ENCODE measurements at places on chromosomes 2 and 18.

DNA sequence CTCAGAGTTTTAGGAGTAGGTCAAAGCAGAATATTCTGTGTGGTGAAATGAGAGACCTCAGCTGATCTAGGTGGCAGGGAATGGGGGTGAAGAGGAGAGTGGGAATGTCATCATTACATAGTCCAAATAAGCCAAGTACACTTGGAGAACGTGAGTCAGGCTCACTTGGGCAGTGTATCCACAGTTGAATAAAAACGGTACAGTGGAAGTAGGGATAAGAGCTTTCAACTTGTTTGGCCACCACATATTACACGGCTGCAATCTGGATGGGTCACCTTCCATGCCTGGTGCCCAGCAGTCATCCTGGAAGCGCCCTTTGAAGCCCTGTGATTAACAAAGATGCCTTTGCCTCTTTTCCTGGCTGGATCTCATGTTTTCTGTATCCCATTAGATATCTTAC, 28.6 kb downstream of the MIB1 start:
- no peak for DNase-seq

DNA sequence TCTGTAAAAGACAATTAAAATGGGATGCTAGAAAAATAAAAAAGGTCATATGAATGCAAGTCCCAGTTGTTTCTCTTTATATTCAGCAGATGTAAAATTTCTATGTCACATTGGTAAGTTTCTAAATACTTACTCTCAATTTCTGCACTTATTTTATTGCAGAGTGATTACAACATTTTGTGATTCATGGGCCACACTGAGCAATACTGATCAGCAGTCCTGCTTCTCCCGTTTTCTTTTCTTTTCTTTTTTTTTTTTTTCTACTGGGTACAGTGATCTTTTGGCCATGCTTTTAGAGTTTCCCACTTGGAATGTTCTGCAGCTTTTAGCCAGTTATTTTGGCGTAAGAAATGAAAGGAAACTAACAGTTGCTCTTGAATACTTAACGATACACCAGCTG, 38.8 kb downstream of the LIMS1 start:
- DNase-seq = peak; percentile 90

GRCh38 chr18:37511721-37512298, 53.8 kb downstream of the CELF4 start:
- no peak for DNase-seq

DNA sequence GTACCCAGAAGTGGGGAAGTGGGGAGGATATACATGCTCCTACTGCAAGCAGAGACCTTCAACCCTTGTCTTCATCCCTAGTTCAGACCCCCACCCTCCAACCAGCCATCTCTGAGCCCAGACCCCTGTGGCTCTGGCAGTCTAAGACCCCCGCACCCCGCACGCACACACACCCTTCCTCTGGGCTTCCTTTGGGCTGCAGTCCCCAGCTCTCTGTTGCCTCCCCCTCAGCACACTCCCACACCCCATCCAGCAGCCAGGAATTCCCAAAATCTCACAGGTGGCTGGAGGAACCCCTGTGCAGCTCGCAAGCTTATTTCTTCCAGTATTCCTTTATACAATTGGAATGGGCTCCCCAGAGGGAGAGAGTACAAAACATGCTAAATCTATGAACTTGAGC, 13.9 kb upstream of the GYPC start:
- no peak for DNase-seq

- DNase-seq = peak; percentile 77
These were observed 69.2 kb upstream of the HNRNPA3 start for GRCh38 chr2:177143444-177143843.

DNA sequence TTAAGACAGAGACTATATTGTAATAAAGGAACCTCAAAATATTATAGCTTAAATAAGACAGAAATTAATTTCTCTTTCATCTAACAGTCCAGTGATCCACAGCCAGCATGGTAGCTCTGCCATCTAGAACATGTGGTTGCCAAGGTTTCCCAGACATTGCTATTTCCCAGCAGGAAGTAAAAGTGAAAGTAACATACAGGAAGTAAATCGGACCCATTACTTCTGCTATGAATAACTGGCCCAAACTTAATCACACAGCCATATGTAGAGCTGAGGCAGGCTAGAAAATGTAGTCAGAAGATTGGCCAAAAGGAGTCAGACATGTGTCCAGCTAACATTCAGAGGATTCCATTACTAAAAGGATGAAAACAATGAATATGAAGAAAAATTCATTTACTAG, 71.0 kb downstream of the NOL4 start:
- DNase-seq = peak; percentile 20

DNA sequence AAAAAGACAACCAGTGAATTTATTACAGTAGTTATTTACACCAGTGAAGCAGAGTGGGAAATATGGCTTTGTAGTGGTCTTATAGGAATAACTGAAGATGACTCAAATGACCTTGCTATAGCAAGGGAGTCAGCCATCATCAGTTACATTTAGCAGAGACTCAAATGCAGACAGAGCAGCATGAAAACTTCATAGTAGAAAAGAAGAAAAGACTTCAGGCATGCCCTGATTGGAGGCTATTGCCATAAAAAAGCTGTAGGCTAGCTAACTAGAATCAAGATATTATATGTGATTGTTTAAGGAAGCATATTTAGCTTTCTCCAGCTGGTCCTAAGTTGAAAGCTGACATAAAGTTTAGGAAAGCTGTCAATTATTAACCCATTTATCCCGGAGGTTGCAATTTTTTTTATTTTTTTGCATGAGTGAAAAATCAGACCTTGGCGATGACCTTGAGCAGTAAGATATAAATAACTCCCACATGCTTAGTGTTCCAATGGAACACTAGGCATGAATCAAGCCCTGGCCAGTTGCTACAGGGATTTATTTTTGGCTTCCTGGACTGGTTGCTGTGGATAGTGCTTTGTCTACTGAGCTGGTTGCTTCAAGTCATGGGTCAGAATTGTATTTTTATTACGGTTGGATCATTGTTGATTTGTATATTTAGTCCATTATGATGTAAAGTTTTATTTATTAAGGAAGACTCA, 675.6 kb upstream of the VRK2 start:
- peak; percentile 21 for DNase-seq

DNA sequence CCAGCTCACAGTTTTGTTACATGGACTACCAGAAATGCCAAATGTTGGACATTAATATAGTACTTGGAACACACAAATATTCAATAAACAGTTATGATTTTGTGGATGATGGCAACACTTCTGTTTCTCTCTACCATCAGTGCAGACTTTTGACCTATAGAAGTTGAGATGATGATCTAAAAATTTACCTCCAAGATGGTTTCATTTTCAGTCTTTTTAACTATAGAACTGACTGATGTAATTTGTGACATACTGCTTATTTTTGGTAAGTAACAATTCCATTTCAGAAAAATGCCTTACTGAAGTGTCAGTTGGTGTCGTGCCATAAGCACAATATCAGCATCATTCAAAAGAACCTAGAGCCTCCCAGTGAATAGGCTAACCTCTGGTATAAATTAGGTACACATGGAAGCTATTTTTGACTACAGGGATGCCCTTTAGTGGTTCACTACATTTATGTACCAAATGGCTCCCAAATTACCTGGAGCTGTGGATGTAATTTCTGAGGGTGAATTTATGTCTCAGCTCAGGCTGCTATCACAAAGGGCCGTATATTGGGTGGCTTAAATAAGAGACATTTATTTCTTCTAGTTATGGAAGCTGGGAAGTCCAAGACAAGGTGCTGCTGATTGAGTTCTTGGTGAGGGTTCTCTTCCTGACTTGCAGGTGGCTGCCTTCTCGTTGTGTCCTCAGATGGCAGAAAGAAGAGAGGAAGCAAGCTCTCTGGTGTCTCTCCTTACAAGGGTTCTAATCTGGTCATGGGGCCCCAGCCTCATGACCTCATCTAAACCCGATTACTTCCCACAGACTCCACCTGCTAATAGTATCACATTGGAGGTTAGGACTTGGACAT, 66.5 kb downstream of the ALPK2 start:
- DNase-seq = peak; percentile 47

DNA sequence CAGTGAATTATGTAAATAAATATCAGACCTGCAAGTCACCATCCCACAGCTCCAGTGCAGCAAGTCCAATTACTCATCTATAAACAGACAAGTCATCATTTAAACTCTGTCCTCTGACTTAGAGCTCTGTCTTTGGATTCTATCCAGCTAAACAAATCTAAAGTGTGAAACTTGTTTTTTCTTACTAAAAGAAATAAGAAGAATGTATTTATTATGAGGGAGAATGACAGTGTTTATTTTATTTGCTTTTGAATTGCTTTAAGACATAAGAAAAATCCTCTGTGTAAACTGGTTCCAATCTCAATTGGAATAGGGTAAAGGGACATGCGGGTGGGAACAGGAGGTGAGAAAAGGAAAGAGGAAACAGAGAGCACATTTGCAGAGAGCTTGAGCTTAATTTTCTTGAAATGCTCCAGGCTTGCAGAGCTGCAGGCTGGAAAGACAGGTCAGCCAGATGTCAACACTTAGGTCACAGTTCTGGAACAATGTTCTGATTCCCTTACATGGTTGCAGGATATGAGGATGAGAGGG, 355.8 kb downstream of the MEIS1 start:
- DNase-seq = peak; percentile 34

- DNase-seq = no peak
These were observed 32.0 kb upstream of the CDK5R2 start for GRCh38 chr2:218927422-218927821.

DNA sequence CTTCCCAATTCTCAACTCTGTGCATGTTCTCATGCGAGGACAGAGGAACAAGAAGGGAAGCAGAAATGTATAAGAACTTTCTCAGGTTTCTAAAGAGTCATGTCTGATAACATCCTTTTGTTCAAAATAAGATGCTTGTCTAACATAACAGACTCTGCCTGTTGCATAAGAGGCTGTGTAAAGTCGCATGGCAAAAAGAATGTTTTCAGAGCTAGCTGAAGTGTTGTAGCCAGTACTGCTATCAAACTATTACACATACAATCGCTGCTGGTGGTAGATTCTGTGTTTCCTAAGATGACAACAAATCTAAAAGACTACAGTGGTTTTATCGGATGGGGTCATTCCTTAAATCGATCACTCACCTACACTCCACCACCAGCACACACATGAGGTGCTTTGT, 487.5 kb downstream of the IRS1 start:
- DNase-seq = no peak

GRCh38 chr2:46383784-46384456, 86.7 kb downstream of the EPAS1 start:
- no peak for DNase-seq

DNA sequence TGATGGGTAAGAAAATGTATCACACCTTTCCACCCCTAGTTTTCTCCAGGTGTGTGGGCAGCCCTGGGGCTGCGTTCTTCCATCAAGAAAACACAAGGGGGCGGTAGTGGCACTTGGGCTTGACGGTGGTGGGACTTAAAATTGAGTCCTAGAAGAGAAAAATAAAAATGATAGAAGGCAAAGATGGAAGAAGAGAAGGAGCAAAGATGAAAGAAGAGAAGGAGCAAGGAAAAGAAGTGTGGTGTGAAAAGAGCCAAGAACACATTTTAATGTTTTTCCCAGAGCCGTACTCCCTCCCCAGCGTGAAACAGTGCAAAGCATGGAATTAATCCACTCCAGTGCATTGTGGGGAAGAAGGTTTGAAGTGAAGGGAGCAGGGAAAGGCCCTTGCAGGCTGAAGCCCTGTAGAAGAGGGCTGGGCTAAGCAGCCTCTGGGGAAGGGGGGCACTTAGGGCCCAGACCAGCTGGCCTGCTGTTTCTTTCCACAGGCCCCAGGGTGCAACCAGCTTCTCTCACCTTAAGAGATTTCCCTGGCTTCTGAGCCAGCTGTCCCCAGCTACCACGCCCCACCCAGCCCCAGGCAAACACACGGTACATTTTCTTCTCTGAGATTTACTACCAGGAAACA, 256.8 kb downstream of the RNF152 start:
- DNase-seq = peak; percentile 61

GRCh38 chr2:189276277-189276676, 96.7 kb upstream of the COL5A2 start:
- DNase-seq = peak; percentile 99

GRCh38 chr2:167607211-167607610, 640.2 kb downstream of the STK39 start:
- DNase-seq = no peak
